ENCODE measurements at places on chromosomes 2 and 18.

DNA sequence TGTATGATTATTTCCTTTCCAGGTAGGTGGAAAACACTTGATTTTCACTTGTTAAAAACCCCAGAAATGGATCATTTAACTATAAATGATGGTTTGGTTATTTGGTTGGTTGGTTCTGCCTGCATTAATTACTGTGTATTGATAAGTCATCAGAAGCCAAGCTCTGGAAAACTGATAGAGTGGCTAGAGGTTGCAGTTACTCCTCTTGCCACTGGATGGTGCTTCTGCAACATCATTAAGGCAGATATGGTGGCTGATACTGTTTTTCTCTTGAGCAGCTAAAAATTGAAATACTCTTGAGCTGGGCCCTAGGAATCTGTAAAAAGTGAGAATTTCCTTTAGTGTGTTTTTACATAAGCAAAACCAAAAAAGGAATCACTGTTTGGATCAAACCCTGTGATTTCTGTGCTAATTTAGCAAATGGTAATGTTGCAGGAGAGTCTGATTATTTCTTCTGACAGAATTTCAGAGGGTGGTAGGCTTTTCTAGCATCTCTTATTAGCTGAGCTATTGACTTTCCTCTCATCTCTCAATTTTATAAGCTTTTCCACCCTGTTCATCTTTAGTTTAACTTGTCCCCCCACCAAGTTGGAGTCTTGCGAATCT lies 54.3 kb downstream of the RAB10 start:
- DNase-seq, result no peak

DNA sequence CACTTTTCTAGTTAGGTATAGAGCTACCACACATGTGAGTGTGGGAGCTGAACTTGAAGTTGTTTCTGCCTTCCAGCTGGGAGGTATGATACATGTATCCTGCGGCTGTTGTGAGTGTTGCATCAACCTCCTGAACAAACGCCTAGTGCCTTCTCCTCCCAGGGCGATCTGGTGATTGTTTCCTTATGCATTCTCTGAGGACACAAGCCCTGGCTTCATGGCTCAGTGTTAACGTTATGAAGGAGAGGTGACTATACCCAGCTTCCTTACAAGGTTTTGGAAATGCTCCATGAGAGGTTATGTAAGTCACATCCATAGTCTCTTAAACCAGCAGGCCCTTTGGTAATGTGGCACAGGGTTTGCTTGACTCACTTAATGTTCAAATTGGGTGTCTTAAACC lies 64.9 kb downstream of the SPRED2 start:
- no peak for DNase-seq

DNA sequence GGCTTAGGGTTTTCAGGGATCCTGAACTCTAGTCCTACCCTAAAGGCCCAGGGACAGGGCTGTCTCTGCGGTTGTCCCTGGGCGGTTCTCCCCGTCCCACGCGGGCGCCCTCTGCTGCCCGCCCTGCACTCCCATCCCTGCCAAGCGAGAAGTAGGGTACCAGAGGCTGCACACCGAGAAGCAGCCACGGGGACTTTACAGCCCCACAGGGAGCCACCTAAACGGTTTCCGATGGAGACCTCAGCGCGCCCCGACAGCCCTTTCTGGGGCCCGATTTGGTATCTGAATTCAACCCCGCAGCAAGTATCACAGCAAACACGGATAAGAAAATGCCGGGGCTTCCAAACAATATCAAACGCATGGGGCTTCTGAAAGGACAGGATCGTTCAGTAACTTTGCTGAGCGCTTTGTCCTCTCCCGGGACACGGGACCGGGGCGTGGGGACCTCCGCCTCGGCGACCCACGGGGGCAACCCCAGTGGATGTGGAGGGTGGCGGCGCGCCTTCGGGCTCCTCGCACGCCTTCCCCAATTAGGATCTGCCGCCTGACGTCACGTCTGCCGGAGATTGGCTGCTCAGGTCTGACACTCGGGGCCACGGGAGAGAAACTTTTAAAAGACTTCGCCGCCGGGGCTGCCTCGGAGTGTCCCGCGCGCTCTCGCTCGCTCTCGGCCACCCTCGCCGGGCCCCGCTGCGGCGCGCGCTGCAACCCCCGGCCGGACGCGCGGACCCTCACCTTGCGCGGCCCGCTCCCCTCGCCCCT lies at the start of gene LTBP1:
TSS of gene LTBP1 (plus strand) at position 640 of the 762 bp plus-strand sequence. CDS start 372 bp downstream, outside the sequence.
- DNase-seq, result peak; percentile 27

DNA sequence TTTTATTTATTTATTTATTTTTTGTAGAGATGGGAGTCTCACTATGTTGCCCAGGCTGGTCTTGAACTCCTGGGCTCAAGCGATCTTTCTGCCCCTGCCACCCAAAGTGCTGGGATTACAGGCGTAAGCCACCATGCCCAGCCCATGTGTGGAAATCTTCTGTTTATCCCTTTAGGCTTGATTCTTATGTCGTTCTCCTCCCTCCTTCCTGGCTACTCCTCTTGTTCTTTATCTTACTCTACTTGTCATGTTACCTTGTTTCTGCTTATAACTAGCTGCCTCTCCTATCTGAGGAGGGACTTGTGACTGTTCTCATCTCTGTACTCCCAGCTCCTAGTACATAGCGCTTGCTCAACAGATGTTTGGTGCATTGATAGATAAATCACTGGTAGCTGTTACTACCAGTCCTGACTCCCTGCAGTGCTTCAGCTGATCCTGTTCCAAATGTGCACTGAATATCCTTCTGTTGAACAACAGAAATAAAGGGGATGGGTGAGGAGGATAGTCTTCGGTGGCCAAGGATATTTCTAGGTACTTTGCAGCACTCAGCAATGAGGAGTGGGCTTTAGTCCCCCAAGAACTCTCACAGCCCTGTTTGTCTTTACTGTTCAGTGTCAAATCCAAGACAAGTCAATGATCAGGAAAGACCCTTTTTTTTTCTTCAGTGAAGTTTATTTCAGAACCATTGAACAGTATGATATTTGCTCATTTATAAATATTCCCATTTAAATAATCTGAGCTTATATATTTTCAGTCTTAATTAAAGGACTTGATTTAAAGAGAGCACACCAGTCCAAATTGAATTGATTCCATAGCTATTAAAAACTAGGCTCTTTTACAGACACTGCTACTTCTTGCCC lies 7.2 kb downstream of the IL1B start:
- DNase-seq, result no peak

GRCh38 chr2:68420254-68420910 lies 46.7 kb downstream of the FBXO48 start:
- DNase-seq, result no peak

GRCh38 chr2:232593982-232594381 lies 39.4 kb upstream of the EFHD1 start:
- DNase-seq, result no peak

GRCh38 chr18:50045126-50045525 lies 149.8 kb downstream of the MYO5B start:
- no peak for DNase-seq

GRCh38 chr18:31402026-31402373 lies 25.4 kb downstream of the DSG4 start:
- DNase-seq, result no peak

GRCh38 chr2:199895406-199895805 lies 15.7 kb upstream of the C2orf69 start:
- DNase-seq, result no peak

- no peak for DNase-seq
Observed at GRCh38 chr18:27704736-27705361, 472.1 kb downstream of the CDH2 start.

- no peak for DNase-seq
Observed at GRCh38 chr18:31244771-31245394, 73.1 kb upstream of the DSG1 start.

DNA sequence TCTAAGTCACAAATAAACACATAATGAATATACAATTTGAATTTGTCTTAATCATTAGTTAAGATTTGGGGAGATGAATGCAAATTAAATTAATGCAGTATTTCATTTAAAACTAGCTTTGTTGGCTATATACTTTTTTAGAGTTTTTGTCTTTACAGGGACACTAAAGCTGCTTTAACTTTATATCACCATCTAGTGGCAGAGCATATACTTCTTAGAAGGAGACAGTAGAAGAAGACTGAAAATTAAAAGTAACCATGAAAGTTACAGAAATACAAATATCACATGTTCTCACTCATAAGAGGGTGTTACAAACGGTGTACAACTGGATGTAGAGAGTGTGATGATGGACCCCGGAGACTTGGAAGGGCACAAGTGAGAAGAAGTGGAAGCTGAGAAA lies 268.3 kb upstream of the NETO1 start:
- DNase-seq, result no peak

- no peak for DNase-seq
Observed at GRCh38 chr18:8359481-8359880, 249.8 kb upstream of the RAB12 start.

- DNase-seq, result no peak
Observed at GRCh38 chr18:51162617-51163016, 34.9 kb downstream of the MEX3C start.

GRCh38 chr2:235670974-235671787 lies 177.3 kb downstream of the AGAP1 start:
- no peak for DNase-seq

DNA sequence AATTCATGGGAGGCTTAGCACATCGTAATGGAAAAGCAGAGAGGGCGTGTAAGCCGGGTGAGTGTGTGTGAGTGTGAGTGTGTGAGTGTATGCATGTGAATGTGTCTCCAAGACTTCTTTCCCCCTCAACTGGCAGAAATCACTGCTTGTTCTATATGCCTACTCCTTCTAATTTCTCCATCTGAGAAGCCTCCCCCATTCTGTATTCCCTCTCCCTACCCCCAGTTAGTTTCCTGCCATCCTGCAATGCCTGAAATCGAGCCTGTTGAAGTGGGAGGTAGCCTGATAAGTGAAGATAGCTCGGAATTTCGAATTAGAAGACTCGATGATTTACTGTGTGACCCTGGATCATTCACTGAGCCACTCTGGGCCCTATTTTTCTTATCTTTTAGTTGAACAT lies 30.0 kb upstream of the YWHAQ start:
- no peak for DNase-seq

DNA sequence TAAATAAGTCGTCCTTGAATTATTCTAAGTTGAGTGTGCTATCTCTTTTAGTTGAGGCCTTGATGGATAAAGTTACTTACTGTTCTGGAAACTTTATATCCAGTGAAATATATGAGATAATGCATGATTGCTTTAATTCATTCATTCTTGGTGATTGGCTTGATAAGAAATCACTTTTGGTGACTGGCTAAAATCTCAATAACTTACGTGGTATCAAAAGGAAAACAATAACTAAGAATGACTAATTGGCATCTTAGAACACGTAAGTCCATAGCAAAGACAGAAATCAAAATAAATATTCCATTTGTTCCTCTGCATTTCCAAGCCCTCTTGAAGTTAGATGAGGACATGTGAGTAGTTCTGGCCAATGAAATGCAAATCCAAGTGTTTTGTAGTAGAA lies 251.6 kb downstream of the NUP35 start:
- no peak for DNase-seq

DNA sequence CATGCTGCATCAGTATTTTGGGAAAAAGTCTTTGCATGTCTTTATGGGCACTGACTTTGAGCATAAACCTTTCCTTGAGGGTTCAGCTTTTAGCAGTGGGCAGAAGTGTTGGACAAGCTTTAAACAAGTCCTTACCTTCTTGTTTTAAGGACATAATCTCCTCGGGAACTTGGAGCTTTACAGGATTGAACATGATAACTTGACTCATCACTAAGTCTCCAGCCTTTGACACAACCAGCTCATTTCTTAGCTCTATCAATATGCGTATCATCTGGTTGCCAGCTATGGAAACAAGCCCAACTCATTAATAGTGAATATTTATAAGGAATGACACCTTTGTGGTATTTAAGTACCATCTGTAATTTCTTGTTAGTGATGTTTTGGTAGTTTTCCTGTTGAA lies 21.0 kb upstream of the RAB27B start:
- no peak for DNase-seq

GRCh38 chr18:24530630-24531111 lies 70.2 kb downstream of the HRH4 start:
- no peak for DNase-seq

GRCh38 chr2:31274401-31275075 lies 40.6 kb downstream of the EHD3 start:
- no peak for DNase-seq

- no peak for DNase-seq
Observed at GRCh38 chr2:217527590-217528202, 475.1 kb downstream of the TNS1 start.

DNA sequence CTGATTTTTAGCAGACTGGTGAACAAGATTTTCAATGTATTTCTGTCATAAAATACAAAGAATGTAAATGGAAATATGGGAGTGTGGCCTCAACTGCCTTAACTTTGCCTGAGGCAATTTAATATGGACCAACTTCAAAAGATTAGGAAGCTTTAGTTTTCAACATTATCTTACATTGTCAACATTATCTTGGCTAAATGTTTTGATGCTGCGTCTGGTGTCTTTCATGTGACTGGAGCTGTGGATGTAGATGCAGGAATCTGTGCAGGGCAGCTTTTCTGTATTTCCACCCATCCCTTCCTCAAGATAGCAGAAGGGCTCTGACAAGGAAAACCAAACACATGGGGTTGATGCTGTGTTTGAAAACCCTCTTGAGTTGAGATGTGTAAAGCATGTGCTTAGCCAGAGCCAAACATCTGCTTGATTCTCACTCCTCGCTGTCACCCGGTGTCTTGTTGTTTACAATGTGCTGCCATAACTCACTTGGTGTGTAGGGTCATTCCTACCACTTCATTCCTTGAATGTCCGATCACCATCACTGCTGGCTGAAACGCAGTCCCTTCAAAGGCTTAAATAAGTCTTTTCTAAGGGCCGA lies 33.0 kb downstream of the COPS8 start:
- no peak for DNase-seq

- DNase-seq, result no peak
Observed at GRCh38 chr2:8539743-8540551, 141.9 kb upstream of the ID2 start.

DNA sequence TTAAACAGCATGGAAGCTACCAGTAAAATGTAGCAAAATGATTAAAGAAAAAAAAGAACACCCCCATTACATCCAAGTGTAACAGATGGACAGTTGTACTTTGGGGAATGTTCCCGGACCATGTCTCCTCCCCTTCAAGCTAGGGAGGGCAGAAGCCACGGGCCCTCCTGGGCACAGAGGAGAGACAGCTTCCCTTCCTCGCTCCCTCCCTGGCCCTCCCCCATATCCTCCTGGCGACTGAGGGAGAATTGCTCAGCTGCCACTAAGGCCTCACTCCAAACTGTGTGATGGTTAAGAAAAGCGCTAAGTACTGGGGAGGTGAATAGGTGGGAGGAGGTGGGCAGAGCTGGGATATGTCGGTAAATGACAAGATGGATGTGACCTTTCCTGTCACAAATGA lies 358.0 kb downstream of the HRH4 start:
- DNase-seq, result no peak

GRCh38 chr2:233156001-233156400 lies 95.5 kb upstream of the ATG16L1 start:
- no peak for DNase-seq

GRCh38 chr2:14616342-14616741 lies 16.2 kb upstream of the LRATD1 start:
- no peak for DNase-seq

GRCh38 chr18:72140007-72140406 lies 404.1 kb downstream of the CBLN2 start:
- DNase-seq, result no peak

All from hypothalamus (tissue), 51 donors.